ENCODE measurements at places on chromosomes 1 and 21. TPM values are rescaled to one million over a fixed set of nuclear protein-coding genes. Genes with fewer than 3 reads are reported as not detected.

Gene MSH4
- 0.30 TPM for total RNA-seq

Gene RYR2
- 7.9 TPM for total RNA-seq

Gene POTED
- not detected for total RNA-seq

Gene B3GALT2
- total RNA-seq: 0.05 TPM

Gene EDARADD
- 4.5 TPM for total RNA-seq

Gene KIF17
- total RNA-seq: 14.3 TPM

Gene LIN28A
- total RNA-seq: 1,150 TPM

Gene HTR1D
- 7.9 TPM for total RNA-seq

Gene C1orf210
- 11.7 TPM for total RNA-seq

Gene KCNT2
- 14.2 TPM for total RNA-seq

Gene SELL
- total RNA-seq: 0.26 TPM

Gene NTRK1
- 0.23 TPM for total RNA-seq

Gene CFHR5
- total RNA-seq: not detected

DNA sequence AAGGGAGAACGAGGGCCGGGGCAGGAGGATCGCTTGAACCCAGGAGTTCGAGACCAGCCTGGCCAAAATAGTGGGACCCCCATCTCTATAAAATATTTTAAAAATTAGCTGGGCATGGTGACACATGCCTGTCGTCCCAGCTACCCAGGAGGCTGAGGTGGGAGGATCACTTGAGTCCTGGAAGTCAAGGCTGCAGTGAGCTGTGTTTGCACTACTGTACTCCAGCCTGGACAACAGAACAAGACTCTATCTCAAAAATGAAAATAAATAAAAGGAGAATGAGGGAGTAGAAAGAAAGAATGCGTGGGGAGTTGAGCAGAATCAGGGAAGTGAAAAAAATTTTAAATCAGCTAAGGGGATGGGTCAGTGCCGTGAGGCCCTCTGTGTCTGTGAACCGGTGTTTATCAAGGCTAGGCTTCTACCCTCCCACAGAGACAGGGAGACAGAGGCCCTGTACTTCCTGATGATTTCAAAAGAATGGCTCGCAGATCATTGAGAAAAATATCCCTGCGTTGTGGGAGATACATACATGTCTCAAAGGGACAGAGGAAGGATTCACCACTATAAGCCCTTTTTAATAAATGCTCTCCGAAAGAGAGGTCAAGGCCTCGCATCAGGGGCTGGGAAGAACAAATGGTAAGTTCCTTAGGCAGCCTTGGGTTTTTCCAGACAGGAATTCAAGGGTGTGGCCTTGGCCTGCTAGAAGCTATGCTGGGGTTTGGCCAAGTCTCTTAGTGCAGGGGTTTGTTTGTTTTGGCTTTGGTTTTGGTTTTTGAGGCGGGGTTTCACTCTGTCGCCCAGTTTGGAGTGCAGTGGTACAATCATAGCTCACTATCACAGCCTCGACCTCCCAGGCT is 20.7 kb downstream of the IL10RB start:
- no peak overlapping the region for H3K27ac ChIP-seq
- no peaks in the 10 kb centered on the region for H3K27me3 ChIP-seq
- no peaks in the 10 kb centered on the region for H3K4me1 ChIP-seq
- peaks cover 4% of the 10 kb centered on the region for H3K36me3 ChIP-seq
- H3K4me3 ChIP-seq: no peak overlapping the region
- DNase-seq: no peak

DNA sequence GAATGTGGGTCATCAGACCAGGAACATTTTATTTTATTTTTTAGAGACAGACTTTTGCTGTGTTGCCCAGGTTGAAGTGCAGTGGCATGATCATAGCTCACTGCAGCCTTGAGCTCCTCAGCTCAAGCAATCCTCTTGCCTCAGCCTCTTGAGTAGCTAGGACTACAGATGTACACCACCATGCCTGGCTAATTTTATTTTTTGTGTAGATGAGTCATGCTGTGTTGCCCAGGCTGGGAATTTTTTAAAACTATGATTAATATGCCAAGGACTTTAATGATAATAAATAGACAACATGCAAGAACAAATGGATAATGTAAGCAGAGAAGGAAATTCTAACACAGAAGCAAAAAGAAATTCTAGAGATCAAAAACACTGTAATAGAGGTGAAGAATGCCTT is 142.4 kb downstream of the AK5 start:
- no peaks in the 10 kb centered on the region for H3K4me1 ChIP-seq
- no peak overlapping the region for H3K4me3 ChIP-seq
- no peaks in the 10 kb centered on the region for H3K36me3 ChIP-seq
- no peaks in the 10 kb centered on the region for H3K27me3 ChIP-seq
- H3K27ac ChIP-seq: no peak overlapping the region

DNA sequence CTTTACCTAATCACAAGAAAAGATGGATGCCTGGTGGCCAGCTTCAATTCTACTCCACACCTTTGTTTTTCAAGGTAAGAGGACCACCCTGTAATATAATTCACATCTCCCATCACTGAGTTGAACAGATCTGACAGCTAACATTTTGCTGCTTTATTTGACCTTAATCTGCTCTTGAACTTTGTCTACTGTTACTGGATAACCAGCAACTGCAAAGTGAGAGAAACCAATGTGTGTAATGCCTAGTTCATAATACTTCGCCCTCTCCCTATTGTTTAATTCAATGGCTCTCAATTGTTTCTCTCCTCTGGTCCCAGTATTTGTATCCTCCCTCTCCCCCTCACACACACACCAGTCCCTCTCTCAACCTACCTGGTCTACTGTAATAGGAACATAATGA is 214.4 kb downstream of the DAB1 start:
- peaks cover 25% of the 10 kb centered on the region for H3K4me1 ChIP-seq
- no peaks in the 10 kb centered on the region for H3K36me3 ChIP-seq
- DNase-seq: no peak
- H3K27ac ChIP-seq: no peak overlapping the region
- peaks cover 53% of the 10 kb centered on the region for H3K27me3 ChIP-seq

DNA sequence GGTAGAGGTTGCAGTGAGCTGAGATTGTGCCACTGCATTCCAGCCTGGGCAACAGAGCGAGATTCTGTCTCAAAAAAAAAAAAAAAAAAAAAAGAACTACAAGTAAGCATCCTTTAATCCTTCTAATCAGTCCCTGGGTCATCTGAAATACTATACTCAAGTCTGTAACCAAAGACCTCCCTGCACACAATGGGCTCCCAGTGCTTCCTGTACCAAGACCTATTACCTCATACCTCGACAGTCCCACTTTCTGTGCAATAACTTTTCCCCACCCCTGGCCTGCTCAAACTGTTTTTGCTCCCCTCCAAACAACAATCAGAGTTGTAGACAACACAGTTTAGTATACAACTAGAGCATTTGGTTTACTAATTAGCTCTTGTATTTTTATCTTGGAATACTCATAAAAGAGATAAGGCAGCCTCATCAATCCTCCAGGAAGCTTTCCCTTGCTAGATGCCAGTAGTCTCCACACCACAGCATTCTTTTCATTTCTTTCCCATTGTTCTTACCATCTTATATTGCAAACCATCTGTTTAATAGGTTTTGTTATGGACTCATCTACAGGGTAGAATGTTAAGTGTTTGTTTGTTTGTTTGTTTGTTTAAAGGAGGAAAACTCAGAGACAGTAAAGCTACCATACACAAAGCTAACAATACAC is 19.2 kb upstream of the RLF start:
- no peak overlapping the region for H3K4me3 ChIP-seq
- no peak overlapping the region for H3K27ac ChIP-seq
- peaks cover 5% of the 10 kb centered on the region for H3K4me1 ChIP-seq
- DNase-seq: no peak
- peaks cover 26% of the 10 kb centered on the region for H3K27me3 ChIP-seq

DNA sequence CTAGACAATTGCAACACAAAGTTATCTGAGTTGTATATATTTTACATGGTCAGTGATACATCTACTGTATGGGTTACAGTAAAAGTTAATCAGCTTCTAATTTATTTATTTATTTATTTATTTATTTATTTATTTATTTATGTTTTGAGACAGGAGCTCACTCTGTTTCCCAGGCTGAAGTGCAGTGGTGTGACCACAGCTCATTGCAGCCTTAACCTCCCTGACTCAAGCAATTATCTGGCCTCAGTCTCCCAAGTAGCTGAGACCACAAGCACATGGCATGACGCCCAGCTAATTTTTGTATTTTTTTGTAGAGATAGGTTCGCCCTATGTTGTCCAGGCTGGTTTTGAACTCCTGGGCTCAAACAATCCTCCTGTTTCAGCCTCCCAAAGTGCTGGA is 241.6 kb downstream of the PTPRC start:
- H3K4me3 ChIP-seq: no peak overlapping the region
- H3K27me3 ChIP-seq: no peaks in the 10 kb centered on the region
- no peaks in the 10 kb centered on the region for H3K36me3 ChIP-seq
- H3K4me1 ChIP-seq: 0 out of 2 replicates have a peak, but pooled peaks cover 5% of the 10 kb centered on the region

GRCh38 chr1:27044613-27045151 is 32.0 kb upstream of the TENT5B start:
- peaks cover 58% of the 10 kb centered on the region for H3K4me1 ChIP-seq
- no peaks in the 10 kb centered on the region for H3K27me3 ChIP-seq
- H3K4me3 ChIP-seq: peak overlapping the region; percentile 29
- no peak overlapping the region for H3K27ac ChIP-seq

- H3K4me1 ChIP-seq: no peaks in the 10 kb centered on the region
- no peaks in the 10 kb centered on the region for H3K27me3 ChIP-seq
- H3K4me3 ChIP-seq: no peak overlapping the region
- H3K27ac ChIP-seq: no peak overlapping the region
Measured at GRCh38 chr1:30472009-30472408, 251.4 kb downstream of the MATN1 start.

DNA sequence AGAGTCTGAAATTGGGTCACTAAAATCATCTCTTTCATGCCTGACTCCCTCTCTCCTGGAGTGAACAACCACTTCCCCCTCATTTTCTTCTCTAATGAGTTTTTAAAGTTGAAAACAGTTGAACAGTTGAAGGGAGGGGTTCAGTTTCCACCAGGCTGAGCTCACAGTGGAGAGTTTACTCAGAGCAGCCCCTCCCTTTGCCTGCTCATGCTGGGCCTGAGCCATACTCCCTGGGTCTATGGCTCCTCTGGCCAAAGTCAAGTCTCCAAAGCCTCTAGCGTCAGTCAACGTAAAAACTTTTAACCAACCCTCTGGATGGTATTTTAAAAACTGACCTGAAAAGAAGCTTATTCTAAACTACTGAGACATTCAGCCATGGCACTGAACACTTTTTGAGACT is 100.8 kb upstream of the RNPC3 start:
- no peak overlapping the region for H3K4me3 ChIP-seq
- H3K36me3 ChIP-seq: no peaks in the 10 kb centered on the region
- H3K4me1 ChIP-seq: peaks cover 3% of the 10 kb centered on the region
- no peaks in the 10 kb centered on the region for H3K27me3 ChIP-seq
- DNase-seq: no peak

GRCh38 chr1:180234369-180235076 is 4.5 kb downstream of the LHX4 start:
- peak; percentile 74 for DNase-seq
- H3K27ac ChIP-seq: peak overlapping the region; percentile 63
- H3K27me3 ChIP-seq: peaks cover 77% of the 10 kb centered on the region
- H3K4me3 ChIP-seq: peak overlapping the region; percentile 82
- no peaks in the 10 kb centered on the region for H3K36me3 ChIP-seq

GRCh38 chr21:20108976-20109540 is 889.2 kb upstream of the NCAM2 start:
- peaks cover 23% of the 10 kb centered on the region for H3K4me1 ChIP-seq
- H3K36me3 ChIP-seq: no peaks in the 10 kb centered on the region
- H3K4me3 ChIP-seq: no peak overlapping the region

- no peak for DNase-seq
- no peaks in the 10 kb centered on the region for H3K36me3 ChIP-seq
- no peak overlapping the region for H3K4me3 ChIP-seq
- peaks cover 8% of the 10 kb centered on the region for H3K4me1 ChIP-seq
Measured at GRCh38 chr1:172460177-172460576, 16.3 kb upstream of the PIGC start.

GRCh38 chr1:205565799-205566198 is 61.3 kb downstream of the CDK18 start:
- H3K27ac ChIP-seq: no peak overlapping the region
- no peak overlapping the region for H3K4me3 ChIP-seq
- DNase-seq: no peak
- peaks cover 4% of the 10 kb centered on the region for H3K36me3 ChIP-seq

DNA sequence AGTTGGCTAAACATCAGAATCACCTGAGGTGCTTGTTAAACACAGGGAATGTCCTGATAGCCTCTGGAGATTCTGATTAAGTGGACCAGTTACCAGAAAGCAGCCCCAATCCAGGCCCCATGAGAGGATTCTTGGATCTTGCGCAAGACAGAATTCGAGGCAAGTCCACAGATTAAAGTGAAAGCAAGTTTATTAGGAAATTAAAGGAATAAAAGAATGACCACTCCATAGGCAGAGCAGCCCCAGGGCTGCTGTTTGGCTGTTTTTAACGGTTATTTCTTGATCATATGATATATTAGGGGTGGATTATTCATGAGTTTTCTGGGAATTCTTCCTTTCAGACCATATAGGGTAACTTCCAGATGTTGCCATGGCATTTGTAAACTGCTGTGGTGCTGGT is 176.2 kb downstream of the ROR1 start:
- no peaks in the 10 kb centered on the region for H3K27me3 ChIP-seq
- no peak for DNase-seq
- H3K4me1 ChIP-seq: peaks cover 32% of the 10 kb centered on the region
- H3K36me3 ChIP-seq: peaks cover 32% of the 10 kb centered on the region

- H3K27me3 ChIP-seq: peaks cover 76% of the 10 kb centered on the region
- H3K36me3 ChIP-seq: no peaks in the 10 kb centered on the region
- peak overlapping the region; percentile 57 for H3K4me3 ChIP-seq
- peaks cover 28% of the 10 kb centered on the region for H3K4me1 ChIP-seq
- peak; percentile 76 for DNase-seq
- no peak overlapping the region for H3K27ac ChIP-seq
Measured at GRCh38 chr1:179586107-179586823, 5.4 kb upstream of the TDRD5 start.

- H3K27ac ChIP-seq: no peak overlapping the region
- no peak overlapping the region for H3K4me3 ChIP-seq
- peaks cover 45% of the 10 kb centered on the region for H3K4me1 ChIP-seq
- no peak for DNase-seq
Measured at GRCh38 chr1:211339631-211340041, 13.0 kb downstream of the TRAF5 start.

DNA sequence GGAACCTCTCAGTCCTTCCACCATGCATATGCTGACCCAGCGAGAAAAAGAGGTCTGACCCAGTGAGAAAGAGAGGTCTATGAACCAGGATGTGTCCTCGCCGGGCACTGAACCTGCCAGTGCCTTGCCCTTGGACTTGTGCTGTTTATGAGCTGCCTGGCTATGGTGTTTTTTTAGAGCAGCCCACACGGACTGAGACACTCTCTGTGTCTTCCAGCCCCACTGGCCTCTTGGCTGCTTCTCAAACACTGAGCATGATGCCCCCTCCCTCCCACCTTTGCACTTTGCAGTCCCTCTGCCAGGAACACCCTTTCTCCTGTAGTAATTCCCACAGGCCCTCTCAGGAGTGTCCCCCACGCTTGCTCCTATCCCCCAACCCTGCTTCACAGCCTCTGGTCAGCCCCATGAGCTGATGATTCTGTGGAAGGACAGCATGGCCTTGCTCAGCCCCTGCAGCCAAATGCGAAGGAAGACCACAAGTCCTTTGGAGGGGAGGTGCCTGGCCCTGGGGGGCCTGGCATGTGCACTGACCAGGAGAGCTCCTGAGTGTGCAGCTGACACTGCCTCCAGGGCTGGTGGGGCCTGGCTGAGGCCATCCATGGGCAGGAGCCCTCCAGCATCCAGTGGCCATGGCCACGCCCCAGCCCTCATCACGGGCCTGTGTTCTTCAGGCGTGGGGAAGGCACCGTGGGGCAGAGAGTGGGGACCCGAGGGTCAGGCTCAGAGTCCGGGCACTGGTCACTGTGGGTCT is 23.8 kb downstream of the WNT3A start:
- no peaks in the 10 kb centered on the region for H3K36me3 ChIP-seq
- no peak overlapping the region for H3K4me3 ChIP-seq
- no peaks in the 10 kb centered on the region for H3K4me1 ChIP-seq
- peaks cover 50% of the 10 kb centered on the region for H3K27me3 ChIP-seq
- no peak for DNase-seq
- H3K27ac ChIP-seq: no peak overlapping the region

Measured in WTC11 (cell line).